ENCODE measurements at places on chromosomes 5 and 9.

DNA sequence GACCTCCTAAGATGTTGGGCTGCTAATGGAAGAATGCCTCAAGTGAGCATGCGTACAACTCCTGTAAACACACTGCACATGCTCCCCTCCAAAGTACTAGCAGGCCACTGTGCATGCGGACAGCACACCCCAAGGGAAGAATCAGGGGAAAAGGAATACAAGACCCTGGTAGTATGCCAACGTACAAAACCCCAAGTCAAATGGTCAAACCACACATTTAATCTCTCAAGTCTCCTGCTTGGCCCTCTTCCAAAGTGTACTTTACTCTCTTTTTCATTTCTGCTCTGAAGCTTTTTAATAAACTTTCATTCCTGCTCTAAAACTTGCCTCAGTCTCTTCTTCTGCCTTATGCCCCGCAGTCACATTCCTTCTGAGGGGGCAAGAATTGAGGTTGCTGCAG, 466.4 kb downstream of the DMRTA1 start:
- no peak for DNase-seq

- DNase-seq, result no peak
These were observed 22.8 kb upstream of the KCNN2 start for GRCh38 chr5:114339108-114339507.

DNA sequence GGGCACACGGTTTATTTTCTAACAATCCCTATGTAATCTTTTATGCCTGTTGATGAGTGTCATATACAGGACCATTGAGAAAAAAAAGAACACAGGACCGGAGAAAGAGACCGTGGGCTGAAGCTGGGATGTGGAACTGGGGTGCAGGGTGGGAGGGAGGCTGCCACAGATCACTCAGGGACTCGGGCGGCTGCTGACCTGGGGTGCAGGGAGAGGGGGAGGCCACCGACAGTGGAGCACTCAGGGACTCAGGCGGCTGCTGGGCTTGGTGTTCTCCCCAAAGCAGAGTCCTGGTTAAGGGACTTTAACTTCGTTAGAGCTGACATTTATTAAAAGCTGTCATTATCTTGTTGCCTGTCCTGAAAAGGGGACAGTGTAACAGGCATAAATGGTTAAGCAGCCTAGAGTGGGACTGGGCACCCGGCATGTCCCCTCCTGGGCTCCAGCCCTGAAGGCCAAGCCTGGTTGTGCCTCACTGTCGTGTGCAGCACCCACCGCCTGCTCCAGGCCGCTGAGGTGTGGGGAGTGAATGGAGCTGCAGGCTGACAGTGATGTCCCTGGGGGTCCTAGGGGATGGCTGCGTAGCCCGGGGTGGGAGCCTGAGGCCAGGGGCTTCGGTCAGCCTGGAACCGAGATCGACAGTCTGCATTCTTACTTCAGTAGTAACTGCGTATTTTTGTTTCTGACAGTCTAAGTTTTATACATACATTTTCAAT, 14.0 kb downstream of the NDUFS6 start:
- no peak for DNase-seq

DNA sequence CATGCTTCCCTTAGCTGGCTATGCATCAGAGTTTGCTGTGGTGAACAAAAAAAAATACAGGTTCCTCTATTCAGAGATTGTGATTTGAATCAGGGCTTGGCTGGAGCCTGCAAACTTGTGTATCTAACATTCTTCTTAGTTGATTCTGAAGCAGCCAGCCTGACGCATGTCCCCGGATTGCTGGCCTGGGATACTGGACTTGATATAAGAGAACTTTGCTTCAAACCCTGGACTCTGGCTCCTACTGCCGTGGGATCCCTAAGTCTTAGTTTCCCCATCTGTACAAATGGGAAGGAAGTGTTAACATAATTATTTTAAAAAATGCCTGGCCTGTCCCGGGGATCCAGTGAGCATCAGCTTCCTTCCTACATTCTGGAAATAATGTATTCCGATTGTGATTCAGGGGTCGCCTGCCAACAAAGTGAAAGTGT, 292.8 kb downstream of the ARHGEF28 start:
- no peak for DNase-seq

GRCh38 chr5:124239572-124239971, 506.9 kb downstream of the ZNF608 start:
- no peak for DNase-seq

DNA sequence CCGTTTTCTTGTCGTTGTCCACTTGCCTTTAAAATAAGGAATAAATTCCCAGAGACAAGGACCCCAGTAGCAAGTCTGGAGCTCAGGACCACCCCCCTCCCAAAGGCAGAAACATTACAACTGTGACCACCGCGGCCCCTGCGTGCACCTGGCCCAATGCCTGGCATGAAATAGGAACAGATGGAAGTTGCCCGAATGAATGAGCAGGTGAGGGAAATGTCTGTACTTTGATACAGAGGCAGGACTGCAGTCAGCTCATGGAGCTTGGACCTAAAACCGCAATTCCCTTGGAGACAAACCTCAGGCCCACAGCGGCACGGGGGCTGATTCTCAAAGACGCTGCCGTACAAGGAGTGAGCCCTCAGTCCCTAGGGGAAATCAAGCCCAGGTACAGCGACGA, 55.3 kb upstream of the SARDH start:
- no peak for DNase-seq
